ENCODE measurements at places on chromosomes 5 and 9.
A peak's percentile ranks its signal among the peaks of the same experiment; 100 is the strongest.

DNA sequence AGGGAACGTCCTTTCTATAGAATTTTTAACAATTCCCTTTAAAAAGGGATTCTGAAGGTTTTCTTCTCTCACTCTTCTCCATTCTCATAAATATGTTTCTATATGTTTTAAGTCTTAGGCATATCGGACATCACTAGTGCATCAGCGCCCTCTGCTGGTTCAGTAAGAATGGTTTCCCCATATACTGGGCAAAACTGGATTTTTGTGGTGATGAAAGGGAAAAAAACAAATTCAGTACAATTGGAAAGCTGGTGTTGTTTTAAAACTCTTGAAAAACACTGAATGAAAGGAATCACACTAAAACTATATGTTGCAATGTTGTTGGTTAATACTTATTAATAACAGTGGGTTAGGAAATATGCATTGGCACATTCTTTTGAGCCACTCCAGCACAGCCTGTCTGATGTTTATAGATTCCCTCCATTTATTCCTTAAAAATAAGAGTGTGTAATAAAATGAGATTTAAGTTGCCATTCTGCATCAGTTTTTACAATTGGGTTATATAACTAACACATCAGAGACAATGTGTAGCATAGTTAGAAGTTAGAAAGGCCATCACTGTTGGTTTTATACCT, 15.8 kb downstream of the CWC27 start:
- peak; percentile 18 for DNase-seq

GRCh38 chr9:104864675-104865104, 63.3 kb downstream of the ABCA1 start:
- no peak for DNase-seq

- no peak for DNase-seq
These were observed 37.9 kb upstream of the TTC1 start for GRCh38 chr5:159971038-159971437.

DNA sequence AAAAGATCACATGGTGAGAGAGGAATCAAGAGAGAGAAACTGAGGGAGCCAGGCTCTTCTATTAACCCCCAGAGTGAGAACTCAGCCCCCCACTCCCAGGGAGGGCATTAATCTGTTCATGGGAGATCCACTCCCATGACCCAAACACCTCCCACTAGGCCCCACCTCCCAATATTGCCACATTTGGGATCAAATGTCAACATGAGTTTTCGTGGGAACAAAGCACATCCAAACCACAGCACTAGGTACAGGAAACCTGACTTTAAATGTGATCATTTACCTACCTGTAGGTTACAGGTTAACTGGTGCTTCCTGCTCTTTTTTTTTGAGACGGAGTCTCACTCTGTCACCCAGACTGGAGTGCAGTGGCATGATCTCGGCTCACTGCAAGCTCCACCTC, 16.9 kb downstream of the NNT start:
- no peak for DNase-seq

- DNase-seq: no peak
These were observed 86.1 kb upstream of the ADAMTS2 start for GRCh38 chr5:179431221-179431824.

- no peak for DNase-seq
These were observed 131.5 kb downstream of the DOCK8 start for GRCh38 chr9:346111-346571.

- DNase-seq: no peak
These were observed 99.1 kb upstream of the CKMT2 start for GRCh38 chr5:81134066-81134465.

GRCh38 chr9:8391566-8391965, 592.0 kb upstream of the DMAC1 start:
- no peak for DNase-seq

- DNase-seq: no peak
These were observed 61.8 kb downstream of the COX7C start for GRCh38 chr5:86679529-86679928.

- no peak for DNase-seq
These were observed 211.2 kb downstream of the GOLPH3 start for GRCh38 chr5:31962871-31963307.
